Left renal pelvis (tissue), 4 donors: ENCODE measurements at places on chromosomes 2 and 18. TPM values are rescaled to one million over a fixed set of nuclear protein-coding genes. Genes with fewer than 3 reads are reported as not detected.

CPLX4 gene
- polyA plus RNA-seq, result not detected

KLHL14 gene
- 27.1 TPM for polyA plus RNA-seq

FABP1 gene
- 23.7 TPM for polyA plus RNA-seq

C18orf63 gene
- 0.32 TPM for polyA plus RNA-seq

HRH4 gene
- 0.17 TPM for polyA plus RNA-seq

MC5R gene
- polyA plus RNA-seq, result not detected

IDH1 gene
- 64.4 TPM for polyA plus RNA-seq

VWC2L gene
- 0.06 TPM for polyA plus RNA-seq

DNA sequence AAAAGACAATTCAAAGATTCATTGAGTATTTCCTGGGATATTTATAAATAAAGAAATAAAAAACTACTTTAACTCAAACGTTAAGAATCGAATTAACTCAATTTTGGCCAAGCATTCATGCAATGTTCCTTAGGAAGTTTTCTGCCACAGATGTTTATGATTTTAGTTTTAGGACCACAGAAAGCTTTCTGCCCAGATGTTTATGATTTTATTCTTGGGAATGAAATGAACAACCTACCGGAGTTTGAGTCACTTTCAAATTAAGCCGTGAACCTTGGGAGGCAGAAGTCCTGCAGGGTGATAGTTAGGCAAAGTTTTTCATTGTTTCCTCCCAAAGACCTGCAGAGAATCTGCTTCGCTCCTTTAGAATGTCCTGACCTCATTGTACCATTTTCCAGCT, 34.7 kb upstream of the MBP start:
- no peak for DNase-seq

DNA sequence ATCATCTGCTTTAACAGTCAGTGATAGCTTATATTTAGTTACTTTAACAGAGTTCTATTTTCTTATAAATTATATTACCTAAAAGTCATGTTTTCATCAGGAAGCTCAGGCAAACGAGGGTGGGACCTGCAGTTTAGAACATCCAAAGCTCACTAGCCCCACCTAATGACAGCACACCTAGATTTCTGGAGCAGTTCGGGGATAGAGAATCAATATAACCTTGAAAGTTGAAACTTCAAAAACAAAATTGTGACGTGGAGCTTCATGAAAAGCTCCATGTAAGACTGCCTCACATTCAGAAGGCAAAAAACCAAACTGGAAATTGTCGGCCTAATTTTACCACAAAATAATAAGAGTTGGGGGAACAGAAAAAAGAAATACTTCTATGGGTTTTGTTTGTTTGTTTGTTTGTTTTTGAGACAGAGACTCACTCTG, 185.9 kb upstream of the CCDC150 start:
- no peak for DNase-seq

GRCh38 chr2:180966378-180966777, 14.0 kb upstream of the UBE2E3 start:
- DNase-seq, result no peak

- no peak for DNase-seq
Measured at GRCh38 chr2:185245806-185246205, 492.8 kb upstream of the FSIP2 start.

DNA sequence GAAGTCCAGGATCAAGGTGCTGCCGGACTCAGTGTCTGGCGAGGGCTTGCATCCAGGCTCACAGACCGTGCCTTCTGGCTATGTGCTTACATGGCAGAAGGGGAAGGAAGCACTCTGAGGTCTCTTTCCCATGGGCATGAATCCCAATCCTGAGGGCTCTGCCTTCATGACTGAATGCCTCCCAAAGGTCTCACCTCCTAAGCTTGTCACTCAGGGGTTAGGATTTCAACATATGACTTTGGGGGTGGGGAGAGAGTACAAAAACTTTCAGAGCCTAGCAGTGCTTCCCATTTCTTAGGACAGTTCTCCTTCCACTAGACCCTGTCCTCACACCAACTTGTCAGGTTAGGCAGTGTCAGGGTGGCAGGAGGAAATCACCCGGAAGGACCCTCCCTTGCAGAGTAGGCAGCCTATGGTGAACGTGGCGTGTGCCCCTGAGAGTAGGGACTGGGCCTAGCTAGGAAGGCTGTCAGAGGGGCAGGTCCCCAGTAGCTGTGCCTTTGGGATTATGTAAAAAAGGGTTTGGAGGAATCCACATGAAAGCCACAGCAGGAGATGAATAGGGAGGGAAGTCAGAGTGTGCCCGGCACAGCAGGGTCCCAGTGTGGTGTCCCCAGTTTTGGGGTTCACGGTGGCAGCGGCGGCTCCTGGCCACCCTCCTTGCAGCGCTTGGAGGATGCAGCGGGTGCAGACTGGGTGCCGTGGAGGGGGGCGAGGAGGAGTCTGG, 233.3 kb downstream of the LDLRAD4 start:
- DNase-seq, result no peak

GRCh38 chr2:68769586-68770270, 35.1 kb downstream of the ARHGAP25 start:
- no peak for DNase-seq

DNA sequence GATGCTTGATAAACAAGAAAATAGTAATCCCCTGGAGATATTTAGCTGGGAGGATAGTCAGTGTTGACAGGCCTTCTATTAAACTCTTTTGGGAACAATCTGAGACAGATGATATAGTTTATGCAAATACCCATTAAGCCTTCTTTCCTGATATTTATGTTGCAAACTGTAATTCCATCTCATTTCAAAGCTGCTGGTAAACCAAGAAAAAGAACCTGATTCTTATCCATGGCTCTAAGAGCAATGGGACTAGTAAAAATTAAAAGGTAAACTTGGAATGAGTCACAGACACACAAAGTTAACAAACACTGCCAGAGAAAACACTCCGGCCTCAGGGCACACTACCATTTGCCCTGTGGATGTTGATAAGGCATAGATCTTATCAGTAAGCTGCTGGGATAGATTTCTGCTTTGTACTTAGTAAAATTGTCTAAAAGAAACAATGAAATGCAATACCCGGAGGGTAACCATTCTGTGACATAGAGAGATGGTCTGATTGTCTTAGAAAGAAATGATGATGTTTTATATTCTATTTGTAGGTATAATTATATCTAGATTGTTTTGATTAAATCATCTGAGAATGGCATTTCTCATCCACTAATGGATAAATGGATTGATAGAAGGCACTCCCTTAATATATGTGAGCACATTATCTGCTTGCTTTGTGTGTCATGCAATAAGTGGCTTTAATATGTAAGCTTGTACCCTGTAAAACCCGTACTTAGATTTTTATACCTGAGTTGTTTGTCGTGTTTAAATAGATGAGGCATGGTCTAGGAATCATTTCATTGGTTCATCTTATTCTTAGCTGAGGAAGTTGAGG, 13.2 kb downstream of the GALR1 start:
- no peak for DNase-seq

- DNase-seq, result no peak
Measured at GRCh38 chr2:111657351-111657975, 226.5 kb downstream of the ANAPC1 start.

GRCh38 chr2:205957452-205958154, 128.4 kb downstream of the INO80D start:
- no peak for DNase-seq
